ENCODE measurements at places on chromosomes 3 and 15.

DNA sequence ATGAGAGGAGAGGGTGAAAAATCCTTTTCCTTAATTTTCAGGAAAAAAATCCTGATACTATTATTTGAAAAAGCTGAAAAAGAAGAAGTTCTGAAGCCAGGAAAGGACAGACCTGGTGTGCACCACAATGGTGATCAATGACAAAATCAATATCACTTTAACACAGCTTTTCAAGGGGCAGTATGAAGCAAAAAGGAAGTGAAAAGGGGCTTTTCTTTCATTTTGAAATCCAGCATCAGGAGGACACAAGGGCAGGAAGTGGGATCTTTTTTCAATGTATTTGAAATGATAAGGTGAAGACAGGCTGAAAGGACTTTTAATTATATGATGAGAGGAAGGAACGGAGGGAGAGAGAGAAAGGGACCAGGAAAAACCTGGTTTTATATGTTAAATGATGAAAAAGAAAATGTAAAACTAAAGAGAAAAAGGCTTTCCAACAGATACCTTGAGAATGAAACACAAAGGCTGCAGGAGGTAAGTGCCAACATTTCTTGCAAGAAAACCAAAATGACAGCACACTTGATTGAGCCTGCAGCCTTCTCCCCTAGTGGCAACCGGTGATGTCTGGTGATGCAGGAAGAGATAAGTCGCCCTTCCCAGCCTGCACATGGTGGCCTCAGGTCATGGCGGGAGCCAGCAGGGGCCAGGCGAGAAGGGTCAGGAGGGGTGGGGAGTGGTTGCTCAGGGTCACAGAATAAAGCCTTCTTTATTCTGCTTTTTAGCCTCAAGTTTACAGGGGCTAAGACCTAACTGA, 236.7 kb upstream of the WNT5A start:
- no peak for DNase-seq

GRCh38 chr3:157219215-157219614, 59.3 kb upstream of the CCNL1 start:
- no peak for DNase-seq

GRCh38 chr3:109372639-109373038, 35.3 kb upstream of the DPPA4 start:
- DNase-seq = no peak

GRCh38 chr15:35669432-35670045, 123.6 kb upstream of the DPH6 start:
- DNase-seq = no peak

DNA sequence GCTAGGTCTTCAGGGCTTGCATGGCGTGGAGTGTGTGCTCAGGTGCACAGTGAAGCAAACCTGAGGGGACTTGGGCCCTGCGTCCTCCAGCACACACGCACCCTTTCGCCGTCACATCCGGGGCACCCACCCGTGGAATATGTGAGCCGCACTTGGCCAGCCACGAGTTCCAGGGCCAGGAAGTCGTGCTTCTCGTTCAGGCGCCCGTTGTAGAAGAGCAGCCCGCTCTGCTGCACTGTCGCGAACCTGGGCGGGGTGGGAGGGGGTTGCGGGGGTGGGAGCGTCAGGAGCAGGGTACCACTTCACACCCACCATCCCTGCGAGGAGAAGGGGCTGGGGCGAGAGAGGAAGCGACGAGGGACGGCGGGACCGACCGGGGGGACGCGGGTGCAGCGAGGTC, 7.1 kb downstream of the CELSR3 start:
- DNase-seq = no peak

- DNase-seq = peak; percentile 54
Observed at GRCh38 chr3:70108072-70108471, 108.5 kb downstream of the SAMMSON start.

- DNase-seq = no peak
Observed at GRCh38 chr3:37375184-37376127, 201.1 kb upstream of the LRRFIP2 start.

All from right lobe of liver (tissue), 6 donors.